ENCODE measurements at places on chromosomes 16 and 17.

DNA sequence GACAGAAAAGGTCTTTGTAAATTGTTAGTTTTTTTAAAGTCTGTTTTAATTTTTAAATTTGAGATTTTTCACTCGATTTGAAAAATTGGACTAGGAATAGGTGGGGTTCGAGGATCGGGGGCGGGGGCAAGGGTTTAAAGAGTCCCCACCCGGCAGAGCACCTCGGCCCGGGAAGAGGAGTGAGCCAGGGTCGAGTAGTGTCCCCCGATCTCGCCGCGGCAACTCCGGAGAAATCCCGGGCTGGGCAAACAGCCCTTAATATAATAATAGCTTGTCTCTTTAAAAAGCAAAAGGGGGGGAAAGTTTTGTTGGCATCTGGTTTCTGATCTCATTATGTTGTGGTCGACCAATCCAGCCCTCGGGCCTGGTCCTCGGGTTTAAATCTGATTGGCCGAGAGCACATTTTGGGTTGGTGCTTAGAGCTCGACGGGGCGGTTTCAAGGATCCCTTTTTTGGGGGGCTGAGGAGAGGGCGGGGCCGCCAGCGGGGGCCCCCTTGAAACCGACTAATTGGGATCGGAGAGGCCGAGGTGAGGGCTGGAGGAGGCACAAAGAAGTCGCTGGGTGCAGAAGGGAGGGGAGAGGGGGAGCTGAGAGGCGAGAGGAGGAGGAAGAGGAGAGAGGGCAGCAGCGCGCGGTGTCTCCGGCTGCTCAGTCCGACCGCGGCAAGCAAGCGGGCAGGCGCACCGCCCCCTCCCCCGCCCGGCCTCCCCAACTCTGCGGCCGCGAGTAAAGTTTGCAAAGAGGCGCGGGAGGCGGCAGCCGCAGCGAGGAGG, at the start of gene FZD2:
Gene FZD2 (plus strand): TSS at position 653 of the 775 bp plus-strand sequence. CDS start 205 bp downstream, outside the sequence.
- peak; percentile 23 for DNase-seq

GRCh38 chr17:1488826-1489270, 3.6 kb downstream of the MYO1C start:
- DNase-seq = no peak

- DNase-seq = no peak
Measured at GRCh38 chr17:59427996-59428395, 96.5 kb downstream of the YPEL2 start.

DNA sequence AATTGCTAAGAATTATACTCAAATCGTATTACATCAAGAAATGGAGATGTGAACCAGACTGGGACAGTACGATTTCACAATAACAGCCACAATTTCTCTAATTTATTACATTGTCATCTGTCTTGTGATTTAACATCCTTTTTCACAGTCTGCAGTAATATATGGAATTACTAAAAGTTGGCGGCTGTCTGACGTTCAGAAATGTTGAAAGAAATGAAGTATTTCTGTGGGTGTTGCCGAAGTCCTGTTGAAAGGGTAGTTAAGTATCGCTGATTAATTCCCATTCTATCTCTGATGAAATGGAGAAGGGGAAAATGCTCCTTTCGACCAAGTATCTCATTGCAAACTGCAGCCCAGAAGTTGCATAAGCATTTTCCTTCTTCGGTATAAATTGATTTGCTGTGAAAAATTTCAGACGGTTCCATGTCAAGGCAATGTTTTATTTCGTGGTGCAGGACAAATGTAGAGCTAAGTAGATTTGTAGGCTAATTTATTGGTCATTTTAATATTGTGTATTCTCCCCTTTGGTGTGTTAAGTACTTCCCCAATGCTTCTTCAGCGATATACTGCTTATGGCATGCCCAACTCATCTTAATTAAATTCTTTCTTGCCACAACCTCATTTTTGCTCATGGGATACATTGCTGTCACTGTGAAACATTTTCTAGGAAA, 775.2 kb upstream of the RBFOX1 start:
- DNase-seq = no peak

DNA sequence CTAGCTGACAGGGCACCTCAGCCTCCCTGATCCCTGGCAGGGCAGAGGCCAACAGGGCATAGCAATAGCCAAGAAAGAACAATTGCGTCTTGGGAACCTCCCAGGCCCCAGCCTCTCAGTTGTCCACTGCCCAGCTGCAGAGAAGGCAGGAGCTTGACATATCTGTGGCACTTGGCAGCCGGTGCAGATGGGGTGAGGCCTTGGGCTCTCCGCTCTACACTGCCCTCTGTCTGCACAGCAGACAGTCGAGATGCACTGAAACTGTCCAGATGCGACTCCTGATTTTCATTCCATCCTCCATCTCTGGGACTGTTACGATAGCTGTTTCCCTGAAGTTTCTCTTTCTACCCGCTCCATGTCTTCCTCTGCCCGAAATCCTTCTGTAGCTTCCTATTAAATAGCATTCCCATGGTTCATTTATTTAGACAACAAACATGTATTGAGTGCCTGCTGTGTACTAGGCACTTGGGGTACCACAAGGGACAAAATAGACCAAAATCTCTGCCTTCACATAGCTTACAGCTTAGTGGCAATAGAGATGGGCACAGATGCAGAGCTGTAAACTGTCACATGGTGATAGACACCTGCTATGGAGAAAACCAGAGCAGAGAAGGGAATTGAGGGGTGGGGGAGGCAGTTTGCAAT, 3.3 kb downstream of the POLR3E start:
- no peak for DNase-seq

GRCh38 chr17:50161911-50162288, 3.9 kb upstream of the SGCA start:
- no peak for DNase-seq

GRCh38 chr16:84583995-84584394, 33.9 kb downstream of the COTL1 start:
- no peak for DNase-seq

- no peak for DNase-seq
Measured at GRCh38 chr17:31400481-31400950, 9.0 kb downstream of the RAB11FIP4 start.

DNA sequence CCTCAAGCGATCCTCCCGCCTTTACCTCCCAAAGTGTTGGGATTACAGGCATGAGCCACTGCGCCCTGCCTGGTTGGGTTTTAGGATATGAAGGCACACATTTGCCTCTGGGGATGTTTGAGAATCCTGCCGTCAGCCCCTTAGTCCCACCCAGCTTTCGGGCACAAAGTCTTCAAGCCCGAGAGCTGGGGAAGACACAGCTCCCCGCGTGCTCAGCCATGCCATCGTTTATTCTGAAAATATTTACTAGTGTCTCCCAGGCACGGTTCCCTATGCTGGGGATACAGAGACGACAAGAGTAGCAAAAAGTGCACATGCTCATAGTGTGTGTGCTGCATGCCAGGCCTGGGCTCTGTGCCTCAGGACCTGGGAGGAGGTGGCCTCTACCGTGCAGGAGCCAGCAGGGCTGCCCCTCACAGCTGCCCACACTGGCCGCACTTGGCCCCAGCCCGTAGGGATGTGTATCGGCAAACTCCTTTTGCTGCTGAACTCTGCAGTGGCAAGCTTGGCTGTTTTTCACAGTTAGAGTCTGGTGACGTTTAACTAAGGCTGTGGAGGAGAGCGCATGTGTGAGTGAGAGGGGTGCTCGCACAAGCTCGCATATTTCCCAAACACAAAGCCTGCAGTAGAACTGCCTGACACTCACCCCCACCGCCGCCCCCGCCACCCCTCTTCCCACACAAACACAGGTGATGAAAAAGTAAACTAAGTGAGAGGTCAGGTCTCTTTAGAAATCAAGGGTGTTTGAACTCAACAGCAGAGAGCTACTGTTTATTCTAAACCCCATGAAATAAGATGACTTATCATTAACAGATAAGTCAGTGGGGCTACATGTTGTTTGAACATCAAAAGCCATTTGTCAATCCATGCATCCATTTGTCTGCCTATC, 266.4 kb downstream of the MRTFB start:
- no peak for DNase-seq

GRCh38 chr16:70689035-70689969, 3.4 kb upstream of the MTSS2 start:
- no peak for DNase-seq

DNA sequence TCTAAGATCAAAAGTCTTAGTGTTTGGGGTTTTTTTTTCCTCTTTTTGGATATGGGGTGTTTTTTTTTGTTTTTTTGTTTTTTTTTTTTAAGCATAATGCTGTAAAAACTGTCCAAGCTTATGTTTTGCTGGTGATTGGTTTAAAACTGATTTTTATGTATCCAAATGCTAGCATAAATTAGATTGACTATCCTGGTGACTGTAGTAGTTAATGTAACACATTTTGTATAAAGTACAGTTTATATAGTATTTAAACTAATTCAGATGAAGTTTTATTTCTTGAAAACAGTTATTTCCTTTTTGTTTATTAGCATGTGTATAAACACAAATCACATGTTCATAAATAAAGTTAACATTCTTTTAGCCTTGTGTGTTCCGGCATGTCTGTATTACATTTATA, 10.9 kb downstream of the RBBP6 start:
- no peak for DNase-seq

- DNase-seq = no peak
Measured at GRCh38 chr16:74984194-74984528, 762 bp downstream of the WDR59 start.

DNA sequence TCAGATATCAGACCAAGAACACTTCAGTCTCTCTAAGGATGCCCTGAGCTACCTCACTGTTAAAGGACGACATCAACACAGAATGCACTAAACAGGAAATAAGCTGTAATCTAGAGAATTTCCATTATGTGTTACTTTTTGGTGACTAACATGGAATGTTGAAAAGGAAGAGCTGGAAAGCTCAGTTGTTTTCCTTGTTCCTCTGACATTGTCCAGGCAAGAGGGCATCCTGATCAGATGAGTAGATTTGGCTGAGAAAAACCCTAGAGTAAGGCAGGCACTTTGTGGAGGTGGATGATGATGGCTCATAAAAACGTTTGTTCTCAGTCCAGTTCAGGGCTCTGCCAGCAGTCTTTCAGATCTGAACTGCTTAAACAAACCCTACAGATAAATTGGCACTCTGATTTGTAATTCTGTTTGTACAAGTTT, 34.0 kb downstream of the DGKE start:
- DNase-seq = no peak

GRCh38 chr16:28587386-28587785, 9.5 kb downstream of the SULT1A2 start:
- no peak for DNase-seq

GRCh38 chr17:73301369-73301768, 10.4 kb downstream of the CDC42EP4 start:
- DNase-seq = no peak

DNA sequence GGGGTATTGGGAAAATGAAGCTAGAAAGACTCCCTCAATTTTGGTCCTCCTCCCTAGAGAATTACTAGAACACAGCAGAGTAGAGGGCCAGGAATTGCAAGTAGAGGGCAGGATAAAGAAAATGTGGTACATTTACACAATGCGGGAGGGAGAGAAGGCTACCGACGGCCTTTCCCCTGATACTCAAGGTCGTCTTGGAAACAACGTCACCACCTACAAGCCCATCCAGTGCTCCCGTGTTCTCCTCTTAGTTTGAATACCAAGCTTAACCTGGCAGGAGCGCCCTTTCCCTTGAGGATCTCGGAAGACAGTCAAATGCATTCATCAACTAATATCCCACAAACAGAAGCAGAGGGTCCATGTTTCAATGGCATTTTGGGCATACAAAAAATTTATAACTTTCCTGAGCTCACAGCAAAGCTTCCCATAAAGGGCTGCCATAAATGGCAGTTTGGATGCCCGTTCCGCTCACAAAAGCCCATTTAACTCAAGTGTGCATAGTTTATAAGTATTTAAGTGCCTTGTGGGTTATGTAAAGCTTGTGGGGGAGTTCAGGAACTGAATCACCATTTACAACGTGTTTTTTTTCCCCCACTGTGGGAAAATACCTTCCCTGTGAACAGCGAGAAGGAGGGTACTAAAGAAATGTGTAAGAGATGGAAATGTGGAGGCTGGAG, 414.6 kb downstream of the SLC39A11 start:
- no peak for DNase-seq

- DNase-seq = no peak
Measured at GRCh38 chr17:80794281-80795089, 197.2 kb upstream of the CHMP6 start.

- no peak for DNase-seq
Measured at GRCh38 chr17:60640503-60640902, 37.1 kb upstream of the BCAS3 start.

DNA sequence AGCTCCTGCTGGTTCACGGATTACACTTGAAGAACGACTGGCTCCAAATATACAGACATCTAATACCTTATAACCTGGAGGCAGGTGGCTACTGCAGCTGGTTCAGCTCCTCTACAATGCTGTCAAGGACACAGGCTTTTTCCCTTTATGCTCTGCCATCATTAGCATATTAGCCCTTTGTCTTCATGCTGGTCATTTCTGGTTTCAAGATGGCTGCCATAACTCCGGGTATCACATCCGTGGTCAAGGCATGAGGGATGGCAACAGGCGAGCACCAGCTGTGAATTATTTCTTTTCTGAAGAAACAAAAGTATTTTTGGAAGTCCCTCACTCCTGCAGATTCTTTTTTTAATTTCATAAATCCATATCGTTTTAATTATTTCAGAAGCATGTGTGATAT, 124.3 kb upstream of the MED13 start:
- no peak for DNase-seq

DNA sequence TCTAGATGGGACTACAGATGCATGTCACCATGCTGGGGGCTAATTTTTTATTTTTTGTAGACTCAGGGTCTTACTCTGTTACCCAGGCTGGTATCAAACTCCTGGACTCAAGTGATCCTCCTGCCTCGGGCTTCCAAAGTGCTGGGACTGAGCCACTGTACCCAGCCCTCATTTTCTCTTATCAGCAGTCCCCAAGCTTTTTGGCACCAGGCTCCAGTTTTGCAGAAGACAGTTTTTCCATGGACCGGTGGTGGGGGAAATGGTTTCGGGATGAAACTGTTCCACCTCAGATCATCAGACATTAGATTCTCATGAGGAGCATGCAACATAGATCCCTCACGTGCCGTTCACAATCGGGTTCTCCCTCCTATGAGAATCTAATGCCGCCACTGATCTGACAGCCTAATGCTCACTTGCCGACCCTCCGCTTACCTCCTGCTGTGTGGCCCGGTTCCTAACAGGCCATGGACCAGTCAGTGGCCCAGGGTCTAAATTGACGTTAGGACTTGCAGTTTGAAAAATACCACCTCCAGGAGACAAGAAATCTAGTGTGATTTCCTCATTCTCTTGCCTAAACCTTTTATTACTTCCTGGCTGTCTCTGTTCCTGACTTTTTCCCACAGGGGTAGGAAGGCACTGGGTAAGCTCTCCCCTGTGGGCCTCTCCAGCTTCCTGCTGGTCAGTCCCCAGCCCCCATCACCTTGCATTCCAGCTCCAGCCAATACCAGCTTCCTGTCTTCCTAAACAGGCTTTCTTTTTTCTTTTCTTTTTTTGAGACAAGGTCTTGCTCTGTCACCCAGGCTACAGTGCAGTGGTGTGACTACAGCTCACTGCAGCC, 9.3 kb upstream of the CNP start:
- no peak for DNase-seq
